ENCODE measurements at places on chromosomes 5 and 9. TPM values are rescaled to one million over a fixed set of nuclear protein-coding genes. Genes with fewer than 3 reads are reported as not detected.

RNF20 gene
- 45.4 TPM for total RNA-seq

DNA sequence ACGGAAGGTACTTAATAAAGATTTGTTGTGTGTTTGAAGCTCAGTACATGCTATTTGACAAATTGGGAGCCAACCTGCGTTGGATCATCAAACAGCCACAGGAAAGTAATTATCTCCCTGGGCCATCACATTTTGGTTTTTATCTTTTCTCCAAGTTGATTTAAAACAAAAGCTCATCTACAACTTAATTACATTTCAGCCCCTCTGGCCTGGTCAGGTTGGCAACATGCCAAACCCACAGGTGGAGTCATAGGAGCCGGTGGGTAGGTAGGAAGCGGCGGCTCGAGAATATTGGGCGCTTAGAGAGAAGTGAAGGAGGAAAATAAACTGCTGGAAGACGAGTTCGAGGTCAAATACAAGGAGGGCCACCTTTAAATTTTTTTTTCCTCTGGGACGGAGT lies 64.9 kb upstream of the FANCC start:
- no peak for DNase-seq

- DNase-seq: no peak
Measured at GRCh38 chr5:69024241-69024651, 69.6 kb upstream of the SLC30A5 start.

- DNase-seq: no peak
Measured at GRCh38 chr9:18941060-18941740, 91.8 kb downstream of the SAXO1 start.

GRCh38 chr9:87733273-87734052 lies 7.5 kb downstream of the CTSL start:
- no peak for DNase-seq

GRCh38 chr9:23255346-23255745 lies 570.7 kb downstream of the ELAVL2 start:
- DNase-seq: no peak

DNA sequence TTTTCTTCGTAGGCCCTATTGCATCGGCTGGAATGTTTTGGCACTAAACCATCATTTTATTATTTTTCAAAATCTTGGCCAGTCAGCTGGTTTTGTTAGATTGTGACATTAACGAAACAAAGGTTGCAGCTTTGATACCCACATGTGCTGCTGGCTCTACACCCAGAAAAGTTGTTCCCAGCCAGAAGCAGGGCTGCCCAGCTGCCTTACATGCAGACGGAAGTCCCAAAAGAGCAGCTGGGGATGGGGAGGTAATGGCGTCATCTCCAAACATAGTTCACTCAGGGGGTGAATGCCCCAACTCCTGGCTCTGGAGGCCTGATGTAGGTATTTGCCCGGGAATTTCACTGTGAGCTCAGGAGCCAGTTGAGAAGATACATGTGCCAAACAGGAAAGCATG lies 23.3 kb downstream of the TMEM171 start:
- DNase-seq: no peak

GRCh38 chr9:35306283-35306682 lies 144.5 kb downstream of the UNC13B start:
- DNase-seq: no peak

GRCh38 chr5:149857499-149857898 lies 87.1 kb downstream of the PDE6A start:
- peak; percentile 87 for DNase-seq

WDR31 gene
- total RNA-seq: 14.4 TPM

DNA sequence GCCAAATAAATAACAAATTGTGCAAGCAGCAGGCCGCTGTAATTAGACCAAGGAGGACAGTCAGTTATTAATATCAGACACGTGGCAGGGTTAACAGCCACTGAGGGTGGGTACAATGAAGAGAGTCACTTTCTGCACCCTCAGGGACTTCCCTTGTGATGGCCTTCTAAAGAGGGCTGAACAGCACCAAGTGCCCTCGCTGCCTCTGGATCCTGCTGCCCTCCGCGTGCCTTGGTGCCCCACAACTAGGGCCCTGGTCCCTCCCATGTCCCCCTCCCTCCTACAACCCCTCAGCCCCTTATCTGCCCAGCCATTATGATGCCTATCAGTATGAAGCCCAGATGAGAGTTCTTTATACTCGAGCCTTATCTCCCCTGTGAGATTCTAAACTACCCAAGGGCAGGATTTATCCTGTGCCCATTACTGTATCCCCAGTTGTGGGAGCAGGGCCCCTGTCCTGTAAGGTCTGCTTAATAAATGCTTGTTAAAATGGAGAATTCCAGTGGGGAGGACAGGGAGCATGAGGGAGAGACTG lies 37.3 kb downstream of the PCDH1 start:
- DNase-seq: no peak

NFIL3 gene
- total RNA-seq: 21.5 TPM

TMC1 gene
- not detected for total RNA-seq

- no peak for DNase-seq
Measured at GRCh38 chr5:168153876-168154270, 137.6 kb upstream of the WWC1 start.

DNA sequence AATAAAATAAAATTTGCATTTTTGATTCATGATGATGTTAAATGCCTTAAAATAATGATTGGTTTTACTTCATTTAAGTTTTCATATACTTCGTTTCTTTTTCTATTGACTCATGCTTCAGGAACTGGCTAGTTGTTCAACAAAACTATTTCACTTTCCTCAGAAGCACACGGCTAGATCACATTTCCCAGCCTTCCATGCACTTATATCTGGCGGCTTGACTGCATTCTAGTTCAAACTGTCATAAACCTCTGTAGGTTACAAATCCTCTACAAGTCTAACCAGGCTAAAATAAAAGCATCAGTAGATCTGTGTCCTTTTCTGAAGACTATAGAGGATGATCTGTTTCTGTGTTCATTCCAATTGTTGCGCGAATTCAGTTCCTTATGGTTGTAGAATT lies 46.3 kb upstream of the CNTLN start:
- DNase-seq: no peak

DNA sequence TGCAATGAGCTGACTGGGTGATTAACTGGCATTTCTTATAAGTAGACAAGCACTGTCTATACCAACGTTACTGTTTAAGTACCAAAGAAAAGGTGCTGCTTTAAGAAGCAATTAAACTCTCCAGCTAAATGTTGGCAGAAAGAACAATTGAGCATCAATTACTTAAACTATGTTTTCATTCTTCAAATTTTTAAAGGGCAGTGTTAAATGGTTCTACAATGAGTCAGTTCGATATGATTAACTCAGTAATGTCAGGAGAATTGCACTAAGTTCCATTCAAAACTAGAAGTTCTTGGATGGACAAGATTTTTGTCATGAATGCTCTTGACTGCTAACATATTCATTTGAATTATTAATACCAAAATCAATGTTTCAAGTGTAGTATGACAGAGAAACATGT lies 593.7 kb downstream of the DNAH5 start:
- no peak for DNase-seq

CCNB1 gene
- 5.1 TPM for total RNA-seq

GDF9 gene
- 0.59 TPM for total RNA-seq

DNA sequence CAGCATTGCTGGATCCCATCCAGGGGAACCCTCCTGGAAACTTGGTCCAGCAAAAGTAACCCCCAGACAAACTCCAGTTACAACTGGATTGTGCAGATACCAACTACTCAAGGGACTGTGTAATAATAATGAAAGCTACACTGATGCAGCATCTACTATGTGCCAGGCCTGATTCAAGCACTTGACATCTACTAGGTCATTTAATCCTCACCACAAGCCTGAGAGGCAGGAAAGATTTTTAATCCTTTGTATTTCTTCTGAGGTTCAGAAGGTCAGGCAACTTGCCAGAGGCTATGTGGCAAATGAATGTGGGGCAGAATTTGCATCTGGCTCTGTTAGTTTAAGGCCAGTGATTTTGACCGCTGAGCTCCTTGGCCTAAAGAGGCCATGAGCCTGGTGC lies 29.5 kb upstream of the FOXI1 start:
- DNase-seq: no peak

DNA sequence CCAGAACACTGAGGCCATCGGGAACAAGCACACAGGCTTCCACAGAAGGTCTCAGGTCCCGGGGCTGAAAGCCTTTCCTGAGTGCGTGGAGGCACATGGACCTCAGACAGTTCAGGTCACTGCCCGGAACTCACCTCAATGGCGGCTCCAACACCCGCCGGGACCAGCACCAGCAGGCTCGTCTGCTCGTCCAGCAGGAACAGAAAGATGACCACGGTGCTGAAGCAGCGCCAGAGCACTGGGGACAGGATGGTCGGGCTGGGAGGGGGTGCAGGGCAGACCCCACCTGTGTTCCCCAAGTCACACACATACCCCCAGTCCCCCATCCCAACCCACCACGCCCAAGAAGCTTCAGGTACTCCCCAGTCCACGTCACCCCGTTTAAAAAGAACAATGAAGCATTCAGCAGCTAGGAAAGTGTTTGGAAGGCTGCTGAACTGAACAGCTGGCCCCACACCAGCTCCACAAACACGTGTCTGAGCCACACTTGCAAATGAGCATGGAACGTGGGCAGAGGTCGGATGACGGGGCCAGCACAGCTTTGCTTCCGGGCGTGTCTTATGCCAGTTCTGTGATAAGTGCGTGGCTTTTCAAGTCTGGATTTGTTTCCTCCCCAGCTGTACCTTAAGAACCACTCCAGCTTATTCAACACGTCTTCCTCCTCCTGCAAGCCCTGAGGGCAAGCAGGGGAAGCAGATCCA lies 14.6 kb downstream of the CLPTM1L start:
- no peak for DNase-seq

SPATA6L gene
- total RNA-seq: 2.1 TPM

- DNase-seq: no peak
Measured at GRCh38 chr9:23775549-23775948, 50.5 kb downstream of the ELAVL2 start.

GRCh38 chr5:111755942-111756381 lies 1.0 kb downstream of the NREP start:
- no peak for DNase-seq

MTMR12 gene
- total RNA-seq: 16.5 TPM

EFNA5 gene
- 38.9 TPM for total RNA-seq

DNA sequence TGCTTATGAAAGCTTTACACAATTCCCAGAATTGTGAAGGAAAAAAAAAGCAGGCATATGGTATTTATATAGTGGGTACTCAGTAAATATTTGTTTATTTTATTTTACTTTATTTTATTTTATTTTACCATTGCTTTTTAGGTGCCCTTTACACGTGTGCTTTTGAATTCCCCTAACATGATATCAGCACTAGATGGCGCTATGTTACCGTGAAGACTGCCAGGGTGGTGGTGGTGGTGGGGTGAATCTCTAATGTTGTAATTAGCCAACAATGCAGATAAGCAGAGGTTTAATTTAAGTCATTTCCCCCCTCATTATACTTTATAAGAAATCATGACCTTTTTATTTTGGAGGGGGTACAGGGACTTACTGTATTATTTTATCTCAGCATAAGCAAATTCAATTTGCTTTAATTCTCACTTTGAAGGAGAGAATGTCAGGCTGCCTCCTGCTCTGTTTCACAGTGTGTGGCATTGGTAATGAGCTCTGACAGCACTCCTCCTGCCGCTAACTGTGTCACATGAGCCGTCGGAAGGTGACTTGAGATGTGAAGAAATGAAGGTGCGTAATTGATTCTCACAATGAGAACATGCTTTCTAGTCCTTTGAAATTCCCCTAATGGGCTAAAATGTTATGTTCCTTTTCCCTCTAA lies 165.6 kb downstream of the YTHDC2 start:
- no peak for DNase-seq

ZDHHC11 gene
- 10.8 TPM for total RNA-seq

GDA gene
- not detected for total RNA-seq

C8G gene
- total RNA-seq: 3.7 TPM

DNA sequence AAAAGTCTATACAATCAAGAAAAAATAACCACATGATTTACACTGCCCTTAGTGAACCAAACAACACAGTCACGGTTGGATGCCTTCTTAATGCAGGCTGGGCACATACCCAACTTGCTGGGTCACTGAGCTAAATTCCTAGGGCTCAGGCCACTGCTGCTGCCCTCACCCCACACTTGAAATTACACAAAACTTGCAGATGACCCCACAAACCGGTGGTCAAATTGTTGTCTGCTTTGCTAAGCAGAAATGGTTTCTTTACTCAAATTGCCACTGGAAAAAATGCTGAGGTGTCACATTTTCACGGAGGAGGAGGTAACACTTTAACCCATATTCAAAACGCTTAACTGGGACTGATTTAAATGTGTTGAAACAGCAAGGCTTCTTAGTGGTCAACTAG lies 62.4 kb downstream of the HMHB1 start:
- DNase-seq: no peak

DNA sequence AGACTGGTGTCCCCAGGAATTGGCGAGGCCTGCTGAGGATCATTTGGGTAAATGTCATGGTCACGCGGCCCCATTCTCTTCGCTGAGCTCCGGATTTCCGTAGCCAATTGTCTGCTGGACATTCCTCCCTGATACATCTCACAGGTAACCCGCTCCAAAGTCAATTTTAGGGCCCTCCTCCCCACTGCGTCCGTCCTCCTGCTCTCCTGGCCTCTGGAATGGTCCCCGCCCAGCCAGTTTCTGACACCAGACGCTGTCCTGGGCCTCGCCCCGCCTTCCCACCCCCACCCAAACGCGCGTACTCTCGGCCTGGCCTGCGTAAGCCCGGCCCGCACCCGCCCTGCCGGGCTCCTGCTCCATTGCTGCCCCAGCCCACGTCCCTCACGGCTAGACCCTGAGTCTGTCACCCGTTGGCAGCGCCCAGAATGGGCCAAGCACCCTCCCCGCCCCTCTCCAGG lies 202.0 kb downstream of the AUH start:
- peak; percentile 71 for DNase-seq

DNA sequence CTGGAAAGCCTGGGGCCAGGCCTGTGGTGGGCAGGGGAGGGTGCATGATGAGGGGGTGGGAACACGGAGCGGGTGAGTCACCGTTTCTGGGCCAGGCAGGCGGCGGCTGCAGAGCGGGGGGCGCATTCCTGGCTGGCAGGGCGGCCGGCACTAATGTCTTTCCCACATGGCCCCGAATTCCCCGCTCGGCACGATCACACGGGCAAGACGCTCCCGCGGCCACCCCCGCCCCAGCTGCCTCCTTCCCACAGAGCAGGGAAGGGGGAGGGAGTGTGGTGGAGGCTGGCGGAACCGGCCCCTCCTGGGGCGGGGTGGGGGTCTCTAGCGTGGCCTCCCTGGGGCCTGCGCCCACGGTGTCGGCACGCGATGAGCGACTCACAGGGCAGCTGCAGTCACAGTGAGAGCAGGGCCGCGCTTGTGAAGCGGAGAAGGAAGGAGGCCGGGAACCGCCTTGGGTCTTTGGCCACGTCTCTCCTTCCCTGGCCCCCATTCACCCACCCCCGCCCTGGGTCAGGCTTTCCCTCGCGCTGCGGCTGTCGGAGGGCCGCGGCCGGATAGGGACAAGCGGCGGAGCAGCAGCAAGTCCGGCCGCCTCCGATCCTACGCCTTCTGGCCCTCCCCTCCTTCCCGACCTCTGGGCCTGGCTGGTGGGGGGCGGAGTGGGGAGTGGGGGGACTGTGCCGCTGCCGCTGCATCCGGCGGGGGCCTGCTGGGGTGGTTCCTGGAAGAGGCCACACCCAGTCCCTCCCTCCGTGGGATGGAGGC lies 48.9 kb downstream of the CXXC5 start:
- DNase-seq: peak; percentile 90

GRCh38 chr5:154449786-154450185 lies 4.0 kb downstream of the SAP30L start:
- no peak for DNase-seq

- peak; percentile 47 for DNase-seq
Measured at GRCh38 chr9:134570711-134571325, 70.8 kb upstream of the COL5A1 start.

PROB1 gene
- total RNA-seq: 26.6 TPM

PCDHGB2 gene
- total RNA-seq: 9.8 TPM

- DNase-seq: no peak
Measured at GRCh38 chr9:124251204-124251603, 6.5 kb upstream of the NEK6 start.

All from heart left ventricle (tissue), 16 donors.